HepG2 (cell line): ENCODE measurements at places on chromosomes 2 and 18. TPM values are rescaled to one million over a fixed set of nuclear protein-coding genes. Genes with fewer than 3 reads are reported as not detected.

The LRRC30 gene
- not detected in 2 replicates for polyA plus RNA-seq

The RSAD2 gene
- polyA plus RNA-seq: not detected in 2 replicates

The RAD51AP2 gene
- polyA plus RNA-seq: 0.05 and 0.12 TPM in 2 replicates

The GALNT13 gene
- polyA plus RNA-seq: 1.3 TPM in 2 replicates

The PPP4R3B gene
- 19.7 and 24.2 TPM in 2 replicates for polyA plus RNA-seq

The ATP6V1B1 gene
- 1.6 and 1.8 TPM in 2 replicates for polyA plus RNA-seq

The TFPI gene
- polyA plus RNA-seq: 404 and 436 TPM in 2 replicates
